ENCODE measurements at places on chromosomes 2 and 18.

DNA sequence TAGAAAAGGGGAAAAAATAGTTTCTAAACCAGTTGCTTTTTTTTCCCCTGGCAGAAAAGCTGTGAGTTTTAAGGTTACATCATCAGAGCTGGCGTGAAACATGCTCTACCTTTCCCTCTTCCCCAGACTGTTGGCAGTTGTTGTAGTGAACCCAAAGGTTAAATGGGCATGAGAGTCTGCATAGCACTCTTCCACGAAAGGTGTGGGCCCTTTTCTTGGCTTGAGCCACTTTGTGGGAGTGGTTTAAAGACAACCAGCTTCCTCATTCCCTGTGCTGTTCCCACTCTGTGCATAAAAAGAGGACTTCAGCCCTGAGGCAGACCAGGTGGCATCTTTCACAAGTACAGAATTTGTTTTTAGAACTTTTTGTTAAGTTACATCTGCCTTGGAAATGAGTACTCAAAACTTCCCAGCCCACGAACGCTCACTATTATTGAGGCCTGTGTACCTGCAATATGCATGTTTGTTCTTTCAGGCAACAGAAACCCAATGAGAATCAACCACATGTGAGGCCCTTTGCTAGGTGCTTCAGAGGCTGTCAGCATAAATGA, 243.8 kb downstream of the BABAM2 start:
- DNase-seq: peak; percentile 72

DNA sequence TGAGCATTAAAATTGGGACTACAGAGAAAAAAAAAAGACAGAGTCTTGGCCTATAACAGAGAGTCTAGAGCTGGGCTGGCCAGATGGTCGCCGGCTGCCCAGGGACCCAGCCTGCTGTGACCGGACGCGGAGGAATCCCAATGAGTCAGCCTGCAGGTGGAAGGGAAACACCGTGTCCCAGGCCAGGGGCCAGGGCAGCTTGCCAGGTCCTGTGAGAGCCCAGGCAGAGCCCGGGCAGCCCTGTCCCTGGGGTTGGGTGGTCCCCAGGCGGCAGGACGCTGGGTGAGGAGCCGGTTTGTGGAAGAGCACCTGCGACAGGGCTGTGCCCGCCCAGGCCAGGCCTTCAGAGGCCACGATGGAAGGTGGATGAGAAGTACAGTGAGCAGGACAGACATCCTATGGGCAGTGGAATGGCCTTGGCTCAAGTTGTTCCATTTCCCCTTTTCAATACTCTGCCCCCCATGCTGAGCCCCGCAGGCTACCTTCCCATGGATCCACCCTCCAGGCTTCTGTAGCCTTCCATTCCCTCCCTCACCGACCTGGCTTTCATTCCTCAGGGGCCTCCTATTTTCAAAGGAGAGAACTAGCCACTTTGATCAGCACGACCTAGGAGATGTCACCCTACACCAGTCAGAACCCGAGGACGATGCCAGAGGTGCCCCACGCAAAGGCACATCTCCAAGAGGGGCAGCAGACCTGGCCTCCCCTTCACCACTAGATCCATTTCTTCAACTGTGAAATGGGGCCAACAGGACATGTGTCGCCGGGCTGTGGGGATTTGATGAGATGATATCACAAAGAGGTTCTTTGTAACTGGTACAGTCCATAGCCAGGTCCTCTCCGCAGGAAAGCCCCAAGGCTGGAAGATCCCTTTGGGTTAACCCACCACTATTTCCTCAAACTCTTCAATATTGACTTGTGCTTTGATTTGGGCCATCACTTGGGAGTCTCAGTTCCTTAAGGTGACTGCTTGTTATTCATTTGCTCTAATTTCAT, 87.5 kb downstream of the POLR1A start:
- no peak for DNase-seq

DNA sequence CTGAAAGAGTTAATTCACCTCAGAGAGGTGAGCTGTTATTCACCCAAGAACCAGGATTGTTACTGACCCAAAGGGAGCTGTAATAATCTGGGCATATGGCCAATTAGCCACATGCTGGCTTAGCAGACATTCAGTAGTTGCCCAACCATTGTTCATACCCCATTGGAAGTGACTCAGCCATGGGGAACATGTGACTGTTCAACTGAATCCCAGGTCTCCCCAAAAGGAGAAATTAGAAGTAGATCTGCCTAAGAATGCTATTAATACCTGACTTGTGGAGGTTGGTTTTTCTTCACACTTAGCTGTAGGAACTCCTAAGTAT, 272.6 kb upstream of the UBE2E3 start:
- peak; percentile 18 for DNase-seq

DNA sequence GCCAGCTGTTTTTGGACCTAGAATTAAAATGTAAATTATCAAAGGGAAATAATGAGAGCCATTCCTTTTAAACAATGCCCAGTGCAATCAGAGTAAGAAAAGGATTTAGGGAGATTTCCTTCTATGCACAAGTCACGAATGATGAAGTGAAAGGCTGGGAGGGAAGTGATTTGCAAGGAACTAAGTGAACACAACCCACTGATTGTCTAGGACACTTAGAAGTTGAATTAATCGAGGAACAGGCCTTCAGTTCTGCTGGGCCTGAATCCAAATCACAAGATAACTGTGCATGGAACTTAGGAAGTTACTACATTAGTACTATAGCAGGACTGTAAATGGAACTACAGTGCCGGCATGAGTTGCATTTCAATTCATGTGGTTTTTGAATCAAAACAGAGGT, 17.7 kb downstream of the MAP2 start:
- DNase-seq: peak; percentile 42

DNA sequence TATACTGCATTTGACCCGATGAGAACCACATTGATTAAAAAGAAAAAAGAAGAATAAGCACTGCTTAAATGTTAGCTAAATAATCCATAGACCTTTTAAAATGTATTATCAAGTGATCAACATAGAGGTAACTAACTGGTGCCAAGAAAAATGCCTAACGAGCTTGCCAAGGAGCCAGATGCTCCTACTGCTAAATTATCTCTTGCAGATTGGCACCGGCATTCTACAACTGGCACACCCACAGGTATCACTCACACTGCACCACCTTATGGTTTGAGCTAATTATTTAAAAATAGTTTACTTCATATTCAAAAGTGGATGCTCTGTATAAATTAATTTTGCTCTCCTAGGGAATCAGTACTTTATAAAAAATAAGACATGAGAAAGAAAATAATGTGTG, 341.6 kb upstream of the CDH7 start:
- DNase-seq: no peak

GRCh38 chr18:48099481-48100164, 169.2 kb upstream of the SMAD2 start:
- no peak for DNase-seq

- no peak for DNase-seq
These were observed 398.8 kb downstream of the GALR1 start for GRCh38 chr18:77648411-77648810.

GRCh38 chr2:42368817-42369531, 8.0 kb upstream of the COX7A2L start:
- DNase-seq: no peak

DNA sequence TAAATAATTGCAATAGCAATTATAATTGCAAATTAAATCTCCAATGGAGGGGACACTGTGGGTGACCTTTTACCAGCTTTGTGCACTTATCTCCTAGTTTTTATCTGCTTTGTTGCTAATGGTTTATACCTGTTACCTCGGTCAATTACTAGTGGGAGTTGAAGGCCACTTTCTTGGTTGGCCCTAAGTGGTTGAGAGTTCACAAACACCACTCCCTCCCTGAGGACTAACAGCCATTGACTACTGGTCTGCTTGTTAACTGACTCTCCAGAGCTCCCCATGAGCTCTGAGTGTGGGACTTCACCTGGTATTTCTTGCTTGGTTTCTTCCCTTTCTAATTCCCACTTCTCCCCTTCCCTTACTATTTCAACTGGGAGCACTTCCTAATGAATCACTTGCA, 27.2 kb downstream of the SERPINE2 start:
- no peak for DNase-seq

- no peak for DNase-seq
These were observed 54.6 kb downstream of the TTC39C start for GRCh38 chr18:24068945-24069693.

DNA sequence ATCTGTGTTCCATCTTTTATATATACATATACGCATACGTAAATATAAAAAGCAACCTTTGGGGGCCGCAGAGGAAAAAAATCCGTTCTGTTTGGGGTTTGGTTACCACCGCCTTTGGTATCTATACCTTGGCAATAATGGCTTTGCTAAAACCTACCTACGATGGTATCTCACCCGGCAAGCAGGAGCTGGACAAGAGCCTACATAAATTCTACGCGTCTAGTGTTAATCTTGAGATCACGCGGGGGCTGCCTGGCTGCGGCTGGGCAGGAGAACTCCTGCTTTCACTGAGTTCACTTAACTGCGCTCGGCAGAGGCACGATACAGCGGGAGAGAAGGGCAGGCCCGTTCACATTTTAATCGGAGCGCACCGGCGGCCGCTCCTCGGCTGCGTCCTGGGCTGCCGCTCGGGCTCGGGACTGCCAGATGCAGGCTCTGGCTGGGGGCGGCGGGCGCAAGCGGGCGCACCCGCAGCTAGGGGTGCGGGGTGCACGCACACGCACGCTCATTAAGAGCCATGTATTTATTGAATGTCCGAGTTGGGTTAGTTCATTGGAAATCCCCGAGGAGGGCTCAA, 1.7 kb upstream of the POU3F3 start:
- no peak for DNase-seq

DNA sequence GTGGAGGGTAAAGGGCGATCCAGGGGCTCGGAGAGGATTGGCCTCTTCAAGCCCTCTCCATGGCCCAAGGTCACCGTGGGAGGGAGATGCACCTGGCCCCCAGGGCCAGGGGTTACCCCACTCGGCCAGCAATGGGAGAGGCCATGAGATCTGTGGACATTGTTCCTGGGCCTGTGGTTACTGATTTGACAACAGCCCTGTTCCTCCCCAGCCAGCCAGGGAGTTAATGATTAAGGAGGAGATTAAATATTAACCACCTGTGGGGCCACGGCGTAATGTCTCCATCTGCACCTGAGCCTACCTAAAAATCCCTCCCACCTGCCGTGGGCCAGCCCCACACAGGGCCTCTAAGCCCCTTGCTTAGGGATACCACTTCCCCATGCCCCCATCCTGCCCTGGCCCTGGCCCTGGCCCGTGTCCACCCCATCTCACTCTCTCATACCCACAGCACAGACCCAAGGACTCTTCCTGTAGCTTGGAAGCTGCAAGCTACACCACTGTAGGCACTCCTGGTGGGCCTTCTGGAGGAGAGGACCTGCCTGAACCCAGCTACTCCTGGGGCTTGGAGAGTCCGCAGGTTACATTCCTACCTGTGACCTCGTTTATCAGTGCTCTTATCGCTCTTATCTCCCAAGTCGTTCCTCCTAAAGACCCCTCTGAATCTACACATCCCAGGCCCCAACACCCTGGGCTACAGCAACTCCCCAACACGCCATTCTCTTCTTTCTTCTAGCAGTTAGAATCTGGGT, 32.1 kb downstream of the ZFP36L2 start:
- no peak for DNase-seq

- DNase-seq: no peak
These were observed 139.0 kb upstream of the SH3BP4 start for GRCh38 chr2:234812851-234813250.

GRCh38 chr2:173134703-173135102, 59.1 kb downstream of the MAP3K20 start:
- DNase-seq: peak; percentile 63

DNA sequence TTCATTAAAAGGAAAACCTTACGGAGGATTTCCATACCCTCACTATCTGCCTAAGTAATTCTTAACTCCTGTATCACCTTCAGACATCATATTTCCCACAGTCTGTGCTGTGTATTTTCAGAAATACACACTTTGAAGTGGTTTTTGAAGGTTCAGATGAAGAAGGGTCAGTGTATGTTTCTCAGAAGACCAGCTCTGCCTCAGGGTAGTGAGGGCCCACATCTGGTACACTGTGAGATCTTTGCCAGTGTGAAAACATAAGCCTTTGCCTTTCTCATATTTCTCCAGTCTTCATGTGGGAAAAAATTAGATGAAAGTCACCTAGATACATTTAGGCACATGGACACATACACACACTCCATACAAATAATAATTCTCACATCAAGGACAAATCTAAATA, 408.4 kb downstream of the RIT2 start:
- DNase-seq: no peak

- DNase-seq: no peak
These were observed 147.3 kb downstream of the ZFP36L2 start for GRCh38 chr2:43078781-43079755.

- peak; percentile 62 for DNase-seq
These were observed 119.8 kb downstream of the PRKCE start for GRCh38 chr2:45771261-45771660.

- no peak for DNase-seq
These were observed 18.1 kb upstream of the CYP26B1 start for GRCh38 chr2:72165792-72166191.

- DNase-seq: no peak
These were observed 15.1 kb upstream of the SUCLG1 start for GRCh38 chr2:84474176-84474575.

- DNase-seq: no peak
These were observed 216.6 kb downstream of the SPAG16 start for GRCh38 chr2:213500881-213501280.
